ENCODE measurements at places on chromosomes 6 and 20. TPM values are rescaled to one million over a fixed set of nuclear protein-coding genes. Genes with fewer than 3 reads are reported as not detected.

Gene MAP3K5
- total RNA-seq: 8.7 TPM

Gene OOEP
- not detected for total RNA-seq

Gene CST5
- total RNA-seq: not detected

GRCh38 chr6:114906096-114906495 lies 563.3 kb upstream of the HS3ST5 start:
- no peak overlapping the region for H3K27ac ChIP-seq
- H3K4me1 ChIP-seq: no peaks in the 10 kb centered on the region
- no peak overlapping the region for H3K4me3 ChIP-seq
- H3K27me3 ChIP-seq: no peaks in the 10 kb centered on the region
- no peak for DNase-seq
- H3K36me3 ChIP-seq: no peaks in the 10 kb centered on the region

GRCh38 chr6:97460394-97461080 lies 177.5 kb upstream of the MMS22L start:
- DNase-seq: no peak
- no peak overlapping the region for H3K27ac ChIP-seq
- H3K4me1 ChIP-seq: peaks cover 2% of the 10 kb centered on the region
- peaks cover 1% of the 10 kb centered on the region for H3K27me3 ChIP-seq
- no peak overlapping the region for H3K4me3 ChIP-seq

GRCh38 chr6:157063176-157063905 lies 260.0 kb downstream of the TMEM242 start:
- H3K36me3 ChIP-seq: peaks cover 9% of the 10 kb centered on the region
- no peak overlapping the region for H3K27ac ChIP-seq
- H3K4me3 ChIP-seq: no peak overlapping the region
- peaks cover 23% of the 10 kb centered on the region for H3K4me1 ChIP-seq
- no peak for DNase-seq
- no peaks in the 10 kb centered on the region for H3K27me3 ChIP-seq

GRCh38 chr20:5835321-5835821 lies 85.2 kb downstream of the SHLD1 start:
- peak overlapping the region; percentile 97 for H3K27ac ChIP-seq
- H3K4me1 ChIP-seq: peaks cover 17% of the 10 kb centered on the region
- peaks cover 21% of the 10 kb centered on the region for H3K36me3 ChIP-seq
- H3K4me3 ChIP-seq: peak overlapping the region; percentile 29

DNA sequence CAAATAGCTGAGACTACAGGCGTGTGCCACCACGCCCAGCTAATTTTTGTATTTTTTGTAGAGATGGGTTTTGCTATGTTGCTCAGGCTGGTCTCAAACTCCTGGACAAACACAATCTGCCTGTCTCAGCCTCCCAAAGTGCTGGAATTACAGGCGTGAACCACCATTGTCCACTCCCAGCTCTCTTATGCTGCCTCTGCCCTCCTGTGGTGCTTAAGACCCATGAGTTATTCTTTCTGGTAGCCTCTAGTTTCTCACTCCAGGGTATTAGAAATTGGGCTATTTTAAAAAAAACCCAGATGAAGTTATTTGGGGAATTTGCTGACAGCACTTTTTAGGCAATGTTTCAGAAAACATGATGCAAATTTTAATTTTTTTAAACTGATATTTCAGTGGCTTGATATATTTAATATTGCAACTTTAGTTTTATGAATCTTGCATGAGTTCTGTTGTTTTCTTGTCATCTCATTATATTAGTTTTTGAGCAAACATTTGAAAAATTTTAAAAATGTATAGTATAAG lies 114.0 kb upstream of the FOXO3 start:
- H3K4me3 ChIP-seq: no peak overlapping the region
- no peak for DNase-seq
- no peak overlapping the region for H3K27ac ChIP-seq
- peaks cover 13% of the 10 kb centered on the region for H3K4me1 ChIP-seq
- H3K27me3 ChIP-seq: no peaks in the 10 kb centered on the region

DNA sequence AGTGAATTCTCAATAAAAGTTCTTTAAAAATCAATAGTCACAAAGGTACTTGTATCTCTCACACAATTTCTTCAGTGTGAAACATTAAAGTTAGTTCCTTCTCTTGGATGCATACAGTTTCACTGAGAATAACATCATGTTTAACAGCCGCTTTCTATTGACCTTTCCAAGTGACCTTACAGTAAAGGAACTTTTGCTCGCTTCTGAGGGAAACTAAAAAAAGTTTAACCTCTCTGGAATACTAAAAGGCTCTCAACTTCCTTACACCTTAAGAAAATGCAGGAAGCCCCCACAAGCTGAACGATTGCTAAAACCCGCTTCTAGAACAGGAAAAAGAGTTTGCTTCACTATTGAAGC lies 1.3 kb downstream of the RRAGD start:
- no peak for DNase-seq
- no peak overlapping the region for H3K27ac ChIP-seq
- H3K4me1 ChIP-seq: peaks cover 26% of the 10 kb centered on the region
- H3K36me3 ChIP-seq: no peaks in the 10 kb centered on the region
- peaks cover 4% of the 10 kb centered on the region for H3K27me3 ChIP-seq

DNA sequence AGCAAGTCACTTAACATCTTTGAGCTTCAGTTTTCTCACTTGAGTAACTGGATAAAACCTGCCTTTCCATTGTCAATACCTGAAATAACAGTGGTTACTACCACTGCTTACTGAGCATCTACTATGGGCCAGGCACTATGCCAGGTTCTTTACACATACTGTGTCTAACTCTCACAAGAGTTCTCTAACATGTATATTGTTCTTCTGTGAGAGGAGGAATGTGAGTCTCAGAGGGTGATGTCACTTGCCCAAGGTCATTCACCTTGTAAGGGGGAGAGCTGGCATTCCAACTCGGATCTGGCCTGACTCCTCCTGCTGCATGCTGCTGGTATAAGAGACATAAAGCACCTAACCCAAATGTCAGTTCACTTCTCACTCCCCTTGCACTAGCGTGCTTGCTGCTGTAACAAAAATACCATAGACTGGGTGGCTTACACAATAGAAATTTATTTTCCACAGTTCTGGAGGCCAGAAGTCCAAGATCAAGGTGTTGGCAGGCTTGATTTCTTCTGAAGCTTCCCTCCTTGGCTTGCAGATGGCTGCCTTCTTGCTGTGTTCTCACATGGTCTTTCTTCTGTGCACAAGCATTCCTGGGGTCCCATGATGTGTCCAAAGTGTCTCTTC lies 21.9 kb upstream of the SGK2 start:
- no peak overlapping the region for H3K27ac ChIP-seq
- H3K36me3 ChIP-seq: no peaks in the 10 kb centered on the region
- H3K4me1 ChIP-seq: no peaks in the 10 kb centered on the region
- H3K27me3 ChIP-seq: no peaks in the 10 kb centered on the region
- DNase-seq: no peak

DNA sequence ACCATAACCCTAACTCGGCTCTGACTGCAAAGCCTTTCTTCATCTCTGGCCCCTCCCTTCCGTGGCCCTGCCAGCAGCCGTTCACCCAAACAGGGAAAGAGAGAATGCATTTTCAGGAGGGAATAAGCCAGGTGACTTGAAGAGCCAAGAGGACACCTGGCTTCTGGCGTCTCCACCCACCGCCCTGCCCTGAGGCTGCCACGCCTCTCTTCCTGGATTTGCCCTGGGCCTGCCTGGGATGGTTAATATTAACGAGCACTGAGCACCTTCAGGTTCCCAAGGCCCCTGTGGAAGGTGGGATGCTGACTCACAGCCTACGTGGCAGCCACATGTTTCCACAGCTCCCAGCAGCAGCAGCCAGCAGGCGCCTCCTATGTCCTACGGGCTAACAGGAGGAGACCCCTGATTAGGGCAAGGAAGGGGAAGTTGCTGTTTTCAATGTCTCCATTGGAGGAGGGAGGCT lies 138.0 kb upstream of the RREB1 start:
- no peak overlapping the region for H3K4me3 ChIP-seq
- no peaks in the 10 kb centered on the region for H3K4me1 ChIP-seq
- no peak overlapping the region for H3K27ac ChIP-seq

DNA sequence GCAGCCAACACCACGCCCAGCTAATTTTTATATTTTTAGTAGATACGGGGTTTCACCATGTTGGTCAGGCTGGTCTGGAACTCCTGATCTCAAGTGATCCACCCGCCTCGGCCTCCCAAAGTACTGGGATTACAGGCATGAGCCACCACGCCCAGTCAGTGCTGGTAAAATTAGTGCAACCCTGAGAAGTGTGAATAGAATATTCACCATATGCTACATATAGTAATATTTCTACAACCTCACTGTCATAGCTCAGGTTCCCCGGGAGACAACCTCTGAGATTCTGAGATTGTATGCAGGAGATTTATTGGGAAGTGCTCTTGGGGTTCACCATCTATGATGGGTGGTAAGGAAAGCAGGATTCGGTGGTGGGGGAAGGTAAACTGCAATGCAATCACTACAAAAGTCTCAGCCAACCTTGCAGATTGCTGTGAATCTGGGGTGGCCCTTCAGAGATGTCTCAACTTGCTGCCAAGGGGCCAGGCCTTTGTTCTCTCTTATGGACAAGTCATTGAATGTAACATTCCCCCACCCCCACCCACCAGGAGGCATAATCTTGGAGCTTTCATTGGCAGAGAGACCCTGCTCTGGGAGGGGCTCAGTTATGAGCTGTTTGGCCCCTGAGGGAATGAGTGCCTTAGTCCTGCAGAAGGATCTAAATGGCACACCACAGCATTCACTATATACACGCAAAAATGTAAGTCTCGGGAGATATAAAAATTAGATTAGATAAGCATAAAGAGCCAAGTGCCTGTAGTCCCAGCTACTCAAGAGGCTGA lies 34.0 kb upstream of the SEC63 start:
- no peaks in the 10 kb centered on the region for H3K27me3 ChIP-seq
- no peaks in the 10 kb centered on the region for H3K36me3 ChIP-seq
- H3K4me1 ChIP-seq: peaks cover 8% of the 10 kb centered on the region
- H3K27ac ChIP-seq: no peak overlapping the region

DNA sequence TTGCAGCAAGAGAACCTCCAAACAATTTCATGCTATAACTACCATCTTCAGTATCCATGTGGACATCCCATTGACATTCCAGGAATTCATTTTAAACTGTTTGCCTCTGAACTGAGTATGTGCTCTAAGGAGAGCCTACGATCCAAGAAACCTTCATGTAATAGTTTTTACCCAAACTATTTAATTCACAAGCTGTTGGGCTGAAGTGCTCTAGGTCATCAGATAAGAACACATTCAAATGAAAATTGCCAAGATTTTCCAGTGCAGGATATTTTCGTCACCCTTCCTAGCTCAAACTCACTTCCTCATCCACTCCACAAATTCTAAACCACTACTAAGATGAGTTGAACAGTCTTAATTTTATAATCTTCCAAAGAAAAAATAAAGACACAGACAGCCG lies 12.8 kb downstream of the RSPO3 start:
- peaks cover 32% of the 10 kb centered on the region for H3K27me3 ChIP-seq
- no peaks in the 10 kb centered on the region for H3K36me3 ChIP-seq
- no peak overlapping the region for H3K27ac ChIP-seq
- no peaks in the 10 kb centered on the region for H3K4me1 ChIP-seq

DNA sequence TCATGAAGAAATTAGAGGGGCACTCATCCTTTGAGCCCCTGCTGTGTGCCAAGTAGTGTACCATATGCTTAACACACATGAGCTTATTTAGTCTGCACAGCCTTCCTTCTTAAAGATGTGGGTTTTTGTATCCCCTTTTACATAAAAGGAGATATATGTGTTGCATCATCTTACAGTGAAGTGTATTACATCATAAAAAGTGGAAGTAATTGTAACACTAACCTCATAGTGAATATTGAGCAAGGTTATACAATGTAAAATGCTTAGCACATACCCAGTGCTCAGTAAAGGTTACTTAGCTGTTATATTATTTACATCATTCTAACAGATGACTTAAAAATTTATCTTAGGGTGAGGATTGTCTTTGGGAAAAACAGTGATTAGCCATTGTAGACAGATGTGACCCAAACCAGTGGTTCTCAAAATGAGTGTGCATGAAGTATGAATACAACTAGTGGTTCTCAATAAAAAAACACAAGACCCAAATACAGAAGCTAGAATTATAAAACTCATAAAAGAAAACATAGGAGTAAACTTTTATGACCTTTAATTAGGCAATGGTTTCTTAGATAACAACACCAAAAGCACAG lies 3.8 kb upstream of the PIGU start:
- H3K27ac ChIP-seq: no peak overlapping the region
- H3K27me3 ChIP-seq: no peaks in the 10 kb centered on the region
- no peak for DNase-seq
- peaks cover 9% of the 10 kb centered on the region for H3K4me1 ChIP-seq
- H3K4me3 ChIP-seq: no peak overlapping the region

DNA sequence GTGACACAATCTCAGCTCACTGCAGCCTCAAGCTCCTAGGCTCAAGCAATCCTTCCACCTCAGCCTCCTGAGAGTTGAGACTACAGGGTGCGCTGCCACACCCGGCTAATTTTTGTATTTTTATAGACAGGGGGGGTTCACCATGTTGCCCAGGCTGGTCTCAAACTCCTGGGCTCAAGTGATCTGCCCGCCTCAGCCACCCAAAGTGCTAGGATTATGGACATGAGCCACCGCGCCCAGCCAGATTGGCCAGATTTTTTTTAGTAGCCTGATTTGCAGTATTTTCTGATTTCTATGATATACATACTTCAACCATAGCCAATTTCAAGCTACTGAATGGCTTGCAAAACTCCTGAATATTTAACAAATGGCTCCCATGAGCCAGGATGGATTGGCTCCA lies 21.4 kb upstream of the DLGAP4 start:
- peaks cover 22% of the 10 kb centered on the region for H3K27me3 ChIP-seq
- no peak overlapping the region for H3K27ac ChIP-seq
- no peak for DNase-seq
- no peak overlapping the region for H3K4me3 ChIP-seq
- H3K4me1 ChIP-seq: no peaks in the 10 kb centered on the region

GRCh38 chr6:116533233-116533957 lies 12.1 kb downstream of the TRAPPC3L start:
- peaks cover 14% of the 10 kb centered on the region for H3K27me3 ChIP-seq
- no peak overlapping the region for H3K4me3 ChIP-seq
- H3K27ac ChIP-seq: no peak overlapping the region
- no peak for DNase-seq
- H3K36me3 ChIP-seq: no peaks in the 10 kb centered on the region

DNA sequence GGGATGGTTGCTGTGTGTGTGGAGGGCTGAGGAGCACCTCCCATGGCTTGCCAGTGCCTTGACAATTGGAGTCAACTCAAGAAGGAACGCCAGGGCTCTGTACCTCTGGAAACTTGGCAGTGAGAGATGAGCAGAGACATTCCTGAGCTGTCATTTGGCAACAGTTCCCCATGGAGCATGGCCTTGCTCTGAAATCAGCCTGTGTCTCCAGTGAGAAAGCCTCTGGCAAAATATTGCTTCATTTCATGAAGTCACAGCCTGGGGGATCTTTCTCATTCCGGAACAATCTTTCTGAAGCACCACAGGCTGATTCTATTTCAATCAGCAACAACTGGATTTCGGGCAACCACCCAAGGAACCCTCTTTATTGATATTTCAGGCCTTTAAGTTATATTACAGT lies 52.2 kb upstream of the FNDC1 start:
- DNase-seq: no peak
- no peak overlapping the region for H3K27ac ChIP-seq
- H3K27me3 ChIP-seq: no peaks in the 10 kb centered on the region
- peaks cover 3% of the 10 kb centered on the region for H3K4me1 ChIP-seq
- H3K4me3 ChIP-seq: peak overlapping the region; percentile 73
